ENCODE measurements at places on chromosomes 1 and 21.

- DNase-seq = no peak
These were observed 44.2 kb upstream of the IRF2BP2 start for GRCh38 chr1:234654002-234654733.

DNA sequence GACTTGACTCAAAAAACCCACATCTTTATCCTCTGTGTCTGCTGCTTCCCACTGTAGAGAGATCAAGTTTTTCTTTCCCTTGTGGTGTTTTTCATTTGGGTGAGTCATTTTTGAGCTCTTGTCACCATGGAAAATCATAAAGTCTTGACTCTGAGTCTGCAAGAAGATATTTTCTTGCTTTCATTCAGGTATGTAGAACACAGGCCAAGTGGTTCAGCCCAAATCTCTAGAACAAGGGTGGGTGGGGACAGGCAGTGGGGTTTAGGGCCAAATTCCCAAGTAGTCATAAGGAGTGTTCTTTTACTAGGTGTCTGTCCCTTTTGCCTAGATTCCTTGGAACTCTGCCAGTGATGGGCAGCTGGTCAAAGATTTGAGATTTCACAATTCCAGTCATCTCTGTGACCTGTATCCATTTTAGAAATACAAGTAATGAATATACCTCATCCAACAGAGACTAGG is 21.5 kb upstream of the ARHGAP29 start:
- DNase-seq = no peak

- no peak for DNase-seq
These were observed 30.1 kb downstream of the STPG1 start for GRCh38 chr1:24383381-24383940.

DNA sequence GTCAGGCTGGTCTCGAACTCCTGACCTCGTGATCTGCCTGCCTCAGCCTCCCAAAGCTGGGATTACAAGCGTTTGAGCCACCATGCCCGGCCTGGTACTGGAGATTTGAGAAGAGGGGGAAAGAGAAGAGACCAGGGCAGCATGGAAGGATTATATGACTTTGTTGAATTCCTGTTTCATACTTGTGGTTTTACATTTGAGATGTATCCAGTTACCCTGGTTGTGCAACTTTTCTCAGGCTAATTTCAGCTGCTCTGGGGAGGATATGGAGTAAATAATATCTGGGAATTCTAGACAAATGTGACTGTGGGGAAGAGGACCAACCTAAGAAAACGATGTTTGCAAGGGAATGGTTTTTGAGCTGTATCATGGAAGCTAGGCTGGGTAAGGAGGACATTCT is 89.5 kb upstream of the GREM2 start:
- no peak for DNase-seq

GRCh38 chr1:1352786-1353388 is 3.7 kb upstream of the DVL1 start:
- DNase-seq = no peak

DNA sequence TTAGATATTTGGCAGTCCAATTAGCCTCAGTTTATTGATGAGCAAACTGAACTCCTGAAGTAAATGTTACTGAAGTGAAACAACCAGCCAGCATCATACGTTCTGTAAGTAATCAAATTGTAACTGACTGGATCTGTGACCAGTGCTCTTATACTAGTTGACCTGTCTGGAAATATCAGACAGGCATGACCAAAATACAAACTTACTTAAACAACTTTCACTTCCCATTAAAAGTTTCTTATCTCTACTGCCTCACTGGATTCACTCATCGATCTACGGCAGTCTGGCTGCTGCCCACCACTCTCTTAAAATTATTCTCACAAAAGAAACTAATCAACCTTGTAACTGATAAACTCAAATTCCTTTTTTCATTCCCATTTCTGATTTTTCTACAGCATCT is 56.4 kb downstream of the WDR3 start:
- no peak for DNase-seq

- no peak for DNase-seq
These were observed 14.8 kb downstream of the SIM2 start for GRCh38 chr21:36713746-36714145.

DNA sequence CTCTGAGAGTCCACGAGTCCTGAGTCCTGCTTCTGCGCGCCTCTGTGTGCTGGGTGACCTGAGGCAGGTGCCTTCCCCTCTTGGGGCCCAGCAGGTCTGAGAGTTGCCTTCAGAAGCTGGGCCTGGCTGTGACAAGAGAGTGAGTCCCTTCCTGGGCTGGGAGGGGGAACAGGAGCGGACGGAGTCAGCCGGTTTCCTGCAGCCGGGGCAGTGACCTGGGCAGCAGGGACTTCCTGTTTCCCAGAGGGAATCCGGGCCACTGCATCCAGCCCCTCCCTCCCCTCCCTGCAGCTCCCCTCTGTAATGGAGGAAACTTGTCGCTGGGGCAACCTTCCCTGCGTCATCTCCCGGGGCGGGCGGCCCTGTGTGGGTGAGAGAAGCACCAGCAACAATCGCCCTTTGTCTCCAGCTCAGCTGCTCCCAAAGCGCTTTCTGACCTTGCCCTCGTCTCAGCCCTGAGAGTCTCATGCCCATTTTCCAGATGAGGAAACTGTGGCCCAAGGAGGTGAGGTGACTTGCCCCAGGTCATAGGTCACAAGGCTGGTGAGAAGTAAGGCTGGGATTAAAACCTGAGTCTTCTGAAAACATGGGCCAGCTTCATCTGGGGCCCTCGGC is 61.1 kb downstream of the SDC3 start:
- DNase-seq = no peak

Data from cerebellar nuclear complex (tissue), 1 donor.